Cardiac muscle cell (in vitro differentiated cells and primary cell): ENCODE measurements at places on chromosomes 16 and 17. TPM values are rescaled to one million over a fixed set of nuclear protein-coding genes. Genes with fewer than 3 reads are reported as not detected.

The SPEM2 gene
- not detected in 2 replicates for total RNA-seq

The PROCA1 gene
- 19.4 and 44.8 TPM in 2 replicates for total RNA-seq

The KCNG4 gene
- not detected in 2 replicates for total RNA-seq

The GAS7 gene
- 10.4 and 13.5 TPM in 2 replicates for total RNA-seq

The SULT1A3 gene
- total RNA-seq = 3.7 and 4.2 TPM in 2 replicates

The RBL2 gene
- total RNA-seq = 36.6 and 49.8 TPM in 2 replicates

The PDXDC1 gene
- 73.8 and 77.6 TPM in 2 replicates for total RNA-seq
